Activated T-cell treated with anti-CD3 and anti-CD28 coated beads, Interleukin-2, amount 50 U/mL, for 24 hours (primary cell): ENCODE measurements at places on chromosomes 3 and 15.

DNA sequence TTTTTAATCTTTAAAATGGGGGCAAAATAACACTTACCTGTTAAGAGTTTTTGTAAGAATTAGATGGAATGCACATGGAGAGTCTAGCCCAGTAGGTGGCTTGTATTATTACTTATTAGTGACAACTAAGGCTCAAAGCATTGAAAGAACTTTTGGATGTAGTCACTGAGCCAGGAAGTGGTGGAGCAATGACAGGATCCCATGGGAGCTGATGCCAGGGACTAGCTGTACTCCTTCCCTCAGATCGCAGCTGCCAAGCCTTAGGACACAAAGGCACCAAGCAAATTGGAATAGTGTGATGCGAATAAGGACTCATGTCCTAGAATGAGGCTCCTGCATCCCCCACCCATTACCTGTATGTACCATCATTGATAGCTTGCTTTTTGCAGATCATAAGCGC, 370.4 kb upstream of the RGMA start:
- no peak for DNase-seq

- no peak for DNase-seq
Observed at GRCh38 chr3:188229177-188229576, 75.2 kb downstream of the LPP start.

- DNase-seq: no peak
Observed at GRCh38 chr3:157058392-157059071, 101.4 kb downstream of the CCNL1 start.

GRCh38 chr3:74456166-74456565, 158.3 kb downstream of the CNTN3 start:
- no peak for DNase-seq

GRCh38 chr15:93420477-93420876, 331.5 kb upstream of the RGMA start:
- DNase-seq: no peak

- DNase-seq: no peak
Observed at GRCh38 chr3:24156466-24156865, 211.4 kb downstream of the NR1D2 start.

- peak; percentile 42 for DNase-seq
Observed at GRCh38 chr3:60048447-60048848, 998.6 kb upstream of the CFAP20DC start.

DNA sequence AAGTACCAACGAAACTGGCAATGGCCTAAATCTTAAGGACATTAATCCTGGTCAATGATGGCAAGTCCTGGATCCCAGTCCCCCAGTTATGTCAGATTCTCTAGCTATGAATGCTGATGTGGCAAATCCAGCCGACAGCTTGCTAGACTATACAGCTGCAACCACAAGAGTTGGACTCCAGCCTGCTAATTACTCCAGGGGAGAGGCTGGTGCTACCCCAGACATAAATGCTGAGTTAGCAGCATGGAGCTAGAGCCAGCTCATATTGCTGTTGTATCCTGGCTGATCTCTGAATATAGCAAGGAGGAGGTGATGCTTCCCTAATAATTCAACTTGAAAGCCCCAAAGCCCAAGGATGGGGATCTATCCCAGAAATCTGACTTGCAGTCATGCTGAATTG, 207.1 kb downstream of the LRRN1 start:
- no peak for DNase-seq

- peak; percentile 32 for DNase-seq
Observed at GRCh38 chr15:88647351-88648105, 8.7 kb downstream of the ISG20 start.

GRCh38 chr3:8899876-8900460, 63.3 kb downstream of the RAD18 start:
- no peak for DNase-seq

DNA sequence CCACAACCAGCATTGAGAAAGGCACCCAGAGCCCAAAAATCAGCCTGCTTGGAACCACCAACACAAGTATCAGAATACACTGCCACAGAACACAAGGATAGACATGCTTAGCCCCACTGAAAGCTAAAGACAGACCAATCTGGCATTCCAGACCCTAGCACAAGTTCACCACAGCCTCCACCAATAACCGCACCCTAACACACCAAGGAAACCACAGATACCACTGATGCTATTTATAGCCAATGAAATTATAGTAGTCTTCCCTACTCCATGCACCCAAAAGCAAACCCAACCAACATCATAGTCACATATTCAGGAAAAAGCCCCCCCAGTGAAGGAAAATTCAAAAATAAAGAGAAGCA, 83.9 kb upstream of the STT3B start:
- no peak for DNase-seq

GRCh38 chr3:24493746-24494617, 668 bp downstream of the THRB start:
- peak; percentile 24 for DNase-seq

GRCh38 chr3:80213086-80213485, 445.3 kb upstream of the ROBO1 start:
- no peak for DNase-seq

- DNase-seq: no peak
Observed at GRCh38 chr15:39491886-39492490, 88.9 kb upstream of the THBS1 start.

DNA sequence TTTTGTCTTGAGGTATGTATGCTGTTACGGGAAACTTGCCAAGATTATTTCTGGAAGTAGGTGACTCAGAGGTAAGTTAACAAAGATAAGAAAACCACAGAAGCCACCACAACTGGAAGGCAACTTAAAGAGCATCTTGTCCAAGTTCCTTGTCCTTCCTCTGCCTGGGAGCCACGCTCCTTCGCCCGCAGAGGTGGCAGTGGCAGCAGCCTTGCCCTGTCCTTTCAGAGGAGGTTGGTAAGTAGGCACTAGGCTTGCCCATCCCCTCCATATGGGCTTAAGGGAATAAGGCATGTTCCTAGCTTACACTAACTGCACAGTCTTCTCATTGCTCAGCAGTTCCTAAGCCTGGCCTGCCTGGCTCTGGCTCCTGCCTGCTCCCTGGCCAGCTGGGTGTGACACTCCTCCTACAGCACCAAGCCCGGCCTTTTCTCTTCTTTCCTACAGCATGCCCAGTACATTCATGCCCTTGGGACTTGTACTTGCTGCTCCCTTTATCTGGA, 48.0 kb upstream of the RAB6B start:
- DNase-seq: no peak

- DNase-seq: no peak
Observed at GRCh38 chr3:176595307-176595706, 602.0 kb downstream of the TBL1XR1 start.

DNA sequence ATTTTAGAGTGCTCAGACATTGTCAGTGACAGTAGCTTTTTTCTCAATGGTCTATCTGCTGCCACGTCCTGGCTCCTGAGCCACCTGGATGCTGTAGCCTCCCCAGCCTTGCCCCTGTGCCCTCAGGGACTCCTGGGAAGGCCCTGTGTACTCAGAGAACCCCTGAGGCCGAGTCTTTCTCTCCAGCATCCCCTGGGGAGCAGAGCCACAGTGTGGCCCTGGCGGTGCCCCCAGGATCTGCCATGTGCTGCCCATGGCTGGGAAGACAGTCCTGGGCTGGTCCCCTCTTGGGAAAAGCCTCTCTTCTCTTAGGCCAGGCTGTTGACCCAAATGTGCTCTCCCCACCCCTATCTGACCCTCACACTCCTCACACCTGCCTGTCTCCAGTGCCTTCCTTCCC, 5.0 kb downstream of the MYD88 start:
- DNase-seq: no peak

- no peak for DNase-seq
Observed at GRCh38 chr15:35545316-35545823, 595 bp downstream of the DPH6 start.

GRCh38 chr15:32659340-32660155, 18.0 kb downstream of the SCG5 start:
- no peak for DNase-seq

DNA sequence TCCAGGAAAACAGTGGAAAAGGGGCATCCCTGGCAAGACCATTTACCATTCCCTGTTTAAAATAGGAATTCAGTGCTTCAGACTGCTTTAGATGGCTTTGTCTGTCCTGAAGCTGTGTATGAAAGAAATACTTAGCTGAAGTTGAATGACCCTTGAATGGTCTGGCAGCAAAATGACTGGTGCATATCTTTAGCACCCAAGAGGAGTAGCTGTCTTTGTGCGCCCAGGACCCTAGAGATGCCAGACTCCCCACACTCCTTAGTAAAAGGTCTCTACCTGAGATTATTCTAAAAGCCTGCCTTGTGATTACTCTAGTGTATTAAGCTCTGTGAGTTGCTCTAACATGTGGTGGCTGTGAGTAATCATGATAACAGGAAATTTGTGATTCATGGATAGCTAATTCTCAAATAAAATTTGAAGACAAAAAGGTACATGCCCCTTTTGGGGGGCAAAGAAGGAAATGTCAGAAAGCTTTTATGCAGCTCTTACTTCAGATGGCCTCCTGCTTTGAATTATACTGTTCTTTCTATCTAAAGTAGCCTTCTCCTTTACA, 3.2 kb downstream of the MAPKBP1 start:
- no peak for DNase-seq

DNA sequence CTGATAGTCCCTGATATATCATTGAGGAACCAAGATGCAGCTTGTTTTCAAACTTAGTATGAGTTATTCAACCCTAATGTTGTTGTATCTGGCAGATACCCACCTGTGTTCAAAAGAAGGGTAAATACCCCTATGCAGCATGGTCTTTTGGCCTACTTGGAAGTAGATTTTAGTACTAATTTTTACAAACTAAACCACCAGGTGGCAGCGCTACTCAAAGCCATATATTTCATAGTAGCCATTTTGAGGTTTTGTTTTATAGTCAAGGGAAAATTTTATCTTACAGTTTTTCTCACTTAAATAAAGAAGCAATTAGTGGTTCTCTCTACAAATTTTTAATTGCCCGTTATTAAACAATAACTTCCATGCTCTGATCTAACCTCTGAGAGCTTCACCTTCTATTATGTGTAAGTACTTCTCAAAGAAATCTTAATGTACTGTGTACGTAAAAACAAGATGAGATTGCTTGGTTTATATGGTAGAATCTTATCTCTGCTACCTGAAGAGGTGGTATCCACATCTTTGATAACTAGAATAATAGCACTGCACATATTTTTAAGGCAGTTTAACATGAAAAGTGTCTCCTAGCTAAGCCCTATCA, 31.5 kb upstream of the MLF1 start:
- DNase-seq: no peak

- DNase-seq: no peak
Observed at GRCh38 chr3:17354341-17354740, 388.1 kb downstream of the TBC1D5 start.
